ENCODE measurements at places on chromosomes 12 and 14.
A peak's percentile ranks its signal among the peaks of the same experiment; 100 is the strongest.

DNA sequence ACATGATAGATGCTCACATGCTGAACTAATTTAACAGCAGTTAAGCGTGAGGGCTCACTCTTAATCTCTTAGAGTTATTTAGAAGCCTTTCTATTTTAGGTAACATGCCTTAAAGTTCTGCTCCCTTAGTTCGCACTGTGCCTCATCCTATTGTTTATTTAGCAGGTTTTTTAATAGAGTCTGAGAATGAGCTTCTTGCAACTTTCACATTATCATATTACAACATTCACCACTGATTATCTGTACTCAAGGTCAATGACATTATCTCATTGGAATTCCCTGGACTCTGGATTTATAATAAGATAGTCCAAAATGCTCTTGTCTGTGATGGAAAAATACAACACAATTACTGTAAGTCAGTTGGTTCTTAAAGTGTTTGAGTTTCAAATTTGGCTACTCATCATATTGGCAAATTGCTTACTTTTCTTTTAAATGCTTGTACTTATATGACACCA is 183.6 kb upstream of the SLC38A2 start:
- no peak for DNase-seq

DNA sequence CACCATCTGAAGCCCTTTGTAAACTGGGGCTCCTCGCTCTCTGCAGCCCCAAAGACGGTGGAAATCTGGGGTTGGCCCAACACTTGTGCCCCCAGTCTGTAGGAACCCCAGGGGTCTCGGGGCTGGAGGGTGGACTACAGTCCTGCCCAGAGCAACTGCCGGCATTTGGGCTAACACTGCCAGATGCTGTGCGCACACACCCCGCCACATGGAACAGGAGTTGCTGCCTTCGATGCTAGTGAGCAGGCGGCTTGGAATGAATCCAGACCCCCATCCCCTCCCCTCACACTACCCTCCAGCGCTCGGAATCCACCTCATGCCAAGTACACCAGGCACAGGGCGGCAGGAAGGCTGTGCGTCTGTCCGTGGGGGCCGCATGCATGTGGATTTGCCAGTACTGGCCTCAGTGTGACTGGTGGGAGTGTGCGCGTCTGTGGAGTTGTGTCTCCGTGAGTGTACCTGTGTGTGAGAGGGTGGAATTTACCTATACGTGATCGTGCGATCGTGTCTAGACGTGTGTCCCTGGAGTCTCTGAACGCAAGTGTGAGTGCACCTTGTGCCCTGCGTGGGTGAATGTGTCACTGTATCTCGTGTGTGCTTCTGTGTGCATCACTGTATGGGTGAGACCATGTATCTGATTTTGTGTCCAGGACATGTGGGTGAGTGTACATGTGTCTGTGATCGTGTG is 5.1 kb downstream of the LHX5 start:
- DNase-seq, result no peak

- no peak for DNase-seq
Observed at GRCh38 chr14:26577711-26578110, 20.1 kb downstream of the NOVA1 start.

- no peak for DNase-seq
Observed at GRCh38 chr12:131408036-131408365, 302.9 kb upstream of the SFSWAP start.

DNA sequence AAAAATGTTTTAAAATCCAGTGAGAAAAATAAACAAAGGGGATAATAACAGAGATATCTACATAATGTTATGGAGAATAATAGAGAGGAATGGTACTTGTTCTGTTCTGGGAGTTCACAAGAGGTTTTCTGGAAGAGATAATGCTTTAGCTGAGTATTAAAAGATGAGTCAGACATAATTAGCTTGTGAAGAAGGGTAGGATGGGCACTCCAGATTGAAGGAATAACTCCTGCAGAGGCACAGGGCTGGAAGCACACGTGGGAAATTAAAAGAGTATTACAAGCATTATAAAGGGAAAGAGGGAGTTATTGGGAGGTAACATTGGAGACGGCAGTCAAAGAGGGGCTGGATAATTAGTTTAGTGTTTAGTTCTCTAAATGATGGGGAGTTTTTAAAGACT is 124.9 kb upstream of the BTG1 start:
- no peak for DNase-seq

- DNase-seq, result no peak
Observed at GRCh38 chr14:74080820-74081460, 3.3 kb downstream of the ALDH6A1 start.

- DNase-seq, result no peak
Observed at GRCh38 chr14:70651522-70651921, 9.8 kb downstream of the TTC9 start.

DNA sequence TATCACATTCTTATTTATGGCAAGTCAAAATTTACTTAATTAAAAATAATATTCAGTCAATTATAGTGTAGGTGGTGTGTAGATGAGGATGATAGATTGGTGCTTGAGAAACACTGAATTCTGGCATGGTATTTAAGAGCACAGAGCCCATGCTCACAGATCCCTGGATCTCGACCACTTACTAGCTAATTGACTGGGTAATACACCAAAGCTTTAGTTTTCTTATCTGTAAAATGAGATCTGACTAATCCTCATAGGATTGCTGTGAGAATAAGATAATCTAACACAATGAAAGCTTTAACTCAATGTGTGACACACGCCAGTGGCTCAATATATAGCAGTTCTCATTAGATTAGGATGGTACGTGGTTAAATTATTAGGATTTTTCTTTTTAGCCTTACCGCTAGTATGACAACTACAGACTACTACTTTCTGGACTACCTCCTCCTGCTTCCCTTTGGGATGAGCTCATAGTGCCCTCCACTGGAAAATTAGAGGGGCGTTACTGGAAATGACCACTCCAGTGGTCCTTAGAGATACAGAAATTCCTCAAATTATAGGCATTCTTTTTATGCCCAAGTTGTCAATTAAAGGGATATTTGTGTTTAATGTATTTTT is 482.8 kb upstream of the TBX3 start:
- DNase-seq, result no peak

GRCh38 chr14:20632448-20632830 is 9.1 kb downstream of the OR6S1 start:
- DNase-seq, result peak; percentile 53

DNA sequence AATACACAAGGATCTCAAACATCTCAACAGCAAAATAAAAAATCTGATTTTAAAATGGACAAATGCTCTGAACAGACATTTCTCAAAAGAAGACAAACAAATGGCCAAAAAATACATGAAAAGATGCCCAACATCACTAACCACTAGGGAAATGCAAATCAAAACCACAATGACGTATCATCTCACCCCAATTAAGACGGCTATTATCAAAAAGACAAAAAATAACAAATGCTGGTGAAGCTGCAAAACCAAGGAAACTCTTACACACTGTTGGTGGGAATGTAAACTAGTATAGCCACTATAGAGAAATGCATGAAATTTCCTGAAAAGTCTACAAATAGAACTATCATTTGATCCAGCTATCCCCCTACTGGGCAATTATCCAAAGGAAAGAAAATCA is 145.0 kb downstream of the BTG1 start:
- no peak for DNase-seq

DNA sequence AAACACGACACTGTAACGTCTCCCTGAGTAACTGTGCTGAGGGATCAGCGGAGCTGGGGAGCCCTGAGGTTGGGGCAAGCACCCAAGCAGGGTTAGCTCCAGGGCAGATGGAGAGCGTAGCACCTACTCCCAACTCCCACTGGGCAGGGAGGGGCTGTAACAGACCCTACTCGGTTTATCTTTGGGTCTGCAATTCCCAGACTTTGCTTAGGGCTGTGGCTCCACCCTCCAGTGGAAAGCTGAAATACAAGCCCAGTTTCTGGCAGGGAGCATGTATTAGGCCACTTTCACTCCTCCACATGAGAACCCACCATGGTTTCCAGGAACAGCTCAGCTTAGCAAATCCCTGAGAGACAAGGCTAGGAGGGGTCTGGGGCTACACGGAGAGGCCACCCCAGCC is 17.3 kb upstream of the TC2N start:
- DNase-seq, result no peak

DNA sequence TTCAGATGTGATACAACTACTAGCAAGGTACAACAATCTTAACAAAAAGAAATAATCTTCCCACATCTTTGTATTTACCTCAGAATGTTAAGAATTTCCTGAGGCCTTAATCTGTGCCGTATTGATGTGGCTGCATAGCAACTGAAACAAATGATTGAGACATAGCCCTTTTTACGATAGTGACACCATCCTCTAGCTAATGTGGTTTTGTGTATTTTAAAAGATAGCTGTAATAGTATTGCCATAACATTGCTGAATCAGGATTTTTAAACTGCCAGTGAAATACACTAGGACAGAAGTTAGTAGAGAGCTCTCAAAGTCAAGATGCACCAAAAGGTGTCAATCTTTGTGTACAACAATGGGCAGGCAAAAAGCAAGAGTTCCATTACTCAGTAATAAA is 11.9 kb downstream of the NPAS3 start:
- DNase-seq, result no peak

GRCh38 chr12:101570047-101570446 is 24.7 kb upstream of the MYBPC1 start:
- DNase-seq, result no peak

DNA sequence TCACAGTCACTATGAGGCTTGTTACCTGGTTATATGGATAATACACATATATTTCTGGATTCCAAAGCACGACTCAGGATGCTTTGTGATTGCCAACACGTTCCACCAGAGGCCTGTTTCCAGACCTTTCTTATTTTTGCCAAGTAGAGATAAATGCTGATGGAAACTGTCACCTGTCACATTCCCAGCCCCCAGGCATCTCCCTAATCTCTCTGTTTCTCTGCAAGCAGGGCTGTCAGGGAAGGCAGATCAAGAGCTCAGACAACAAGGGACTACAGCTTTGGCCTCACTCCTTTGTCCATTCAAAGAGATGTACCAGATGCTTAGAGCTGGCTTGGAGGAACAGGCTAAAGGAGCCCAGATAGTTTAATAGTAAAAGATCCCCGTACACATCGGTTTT is 21.8 kb upstream of the DDHD1 start:
- DNase-seq, result no peak

DNA sequence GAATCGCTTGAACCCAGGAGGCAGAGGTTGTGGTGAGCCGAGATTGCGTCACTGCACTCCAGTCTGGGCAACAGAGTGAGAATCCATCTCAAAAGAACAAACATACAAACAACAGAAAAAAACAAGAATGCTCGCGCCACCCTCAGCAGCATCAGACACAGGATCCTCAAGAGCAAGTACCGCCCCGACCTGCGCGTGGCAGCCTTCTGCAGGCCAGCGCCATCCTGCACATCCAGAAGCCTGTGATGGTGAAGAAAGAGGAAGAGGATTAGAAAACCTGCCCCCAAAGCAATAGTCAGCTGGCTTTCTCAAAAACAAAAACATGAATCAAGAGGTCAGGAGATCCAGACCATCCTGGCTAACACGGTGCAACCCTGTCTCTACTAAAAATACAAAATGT is 30.0 kb upstream of the EID3 start:
- no peak for DNase-seq

DNA sequence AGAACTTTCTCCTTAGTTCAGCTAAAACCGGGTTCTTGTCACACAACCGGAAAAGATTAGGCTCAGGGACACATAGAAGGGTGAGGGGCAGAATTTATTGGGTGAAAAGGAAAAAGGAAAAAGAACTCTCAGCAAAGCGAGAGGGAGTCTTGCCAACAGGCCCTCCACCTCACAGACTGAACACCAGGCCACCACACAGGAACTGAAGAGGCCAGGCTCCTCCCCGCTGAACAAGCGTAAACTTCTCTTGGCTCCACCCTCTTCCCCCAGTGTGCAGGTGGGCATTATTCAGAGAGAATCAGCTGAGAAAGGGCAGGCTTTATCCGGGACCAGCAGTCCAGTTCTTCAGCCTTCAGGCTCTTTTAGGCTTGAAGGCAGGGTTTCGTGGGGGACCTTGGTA is 125.6 kb upstream of the FGD4 start:
- peak; percentile 54 for DNase-seq

GRCh38 chr14:47660158-47660557 is 15.2 kb downstream of the MDGA2 start:
- DNase-seq, result no peak

DNA sequence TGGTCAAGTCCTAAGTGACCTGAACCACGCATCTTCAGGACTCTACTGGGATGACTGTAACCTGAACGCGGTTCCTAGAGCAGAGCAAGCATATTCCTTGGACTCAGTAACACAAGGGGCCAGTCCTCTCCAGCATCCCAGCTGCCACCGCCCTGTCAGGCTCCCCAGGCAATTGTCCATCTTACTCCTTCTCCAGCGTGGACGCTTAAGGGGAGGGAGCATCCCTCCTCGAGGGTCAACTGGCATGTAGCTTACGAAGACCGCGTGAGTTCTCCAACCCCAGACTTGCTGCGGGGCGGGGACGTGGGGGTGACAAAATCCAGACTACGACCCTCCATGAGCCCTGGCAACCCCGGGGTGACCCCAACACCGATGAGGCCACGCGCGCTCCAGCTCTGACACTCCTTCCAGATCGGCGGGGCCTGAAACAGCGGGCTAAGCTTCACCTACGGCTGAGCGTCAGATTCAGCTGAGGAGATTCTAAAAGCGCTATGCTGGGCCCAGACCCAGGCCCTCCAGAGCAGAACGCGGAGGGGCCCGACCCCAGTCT is 846 bp upstream of the MTHFD1 start:
- DNase-seq, result no peak

- DNase-seq, result no peak
Observed at GRCh38 chr12:100215209-100215608, 14.6 kb downstream of the ACTR6 start.

DNA sequence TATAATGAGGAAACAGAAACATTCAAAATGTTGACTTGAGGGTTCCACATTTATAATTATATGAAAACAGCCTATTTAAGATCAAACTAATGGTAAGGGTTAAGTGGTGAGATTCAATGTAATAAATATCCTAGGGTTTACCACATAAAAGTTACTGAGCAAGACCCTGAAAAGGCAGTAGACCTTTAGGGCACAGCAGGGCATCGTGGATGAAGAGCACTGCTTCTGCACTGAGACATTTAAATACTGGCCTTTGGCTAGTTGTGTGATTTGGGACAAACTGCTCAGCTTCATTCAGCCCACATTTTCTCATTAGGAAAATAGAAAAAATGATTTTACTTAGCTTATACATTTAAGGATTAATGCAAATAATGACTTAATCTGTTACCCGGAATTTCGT is 42.0 kb downstream of the CNTN1 start:
- no peak for DNase-seq

- DNase-seq, result no peak
Observed at GRCh38 chr14:90900476-90901083, 84.3 kb upstream of the TTC7B start.

GRCh38 chr14:89298056-89298834 is 118.8 kb downstream of the FOXN3 start:
- DNase-seq, result no peak

Data from stimulated activated CD8-positive, alpha-beta memory T cell treated with anti-CD3 and anti-CD28 coated beads, Interleukin-4, amount 100 ng/mL, for 48 hours (primary cell).